ENCODE measurements at places on chromosomes 4 and X. TPM values are rescaled to one million over a fixed set of nuclear protein-coding genes. Genes with fewer than 3 reads are reported as not detected.

GRCh38 chr4:141464366-141464765 is 172.0 kb upstream of the IL15 start:
- H3K4me1 ChIP-seq, result no peaks in the 10 kb centered on the region
- no peak overlapping the region for H3K27ac ChIP-seq
- no peaks in the 10 kb centered on the region for H3K27me3 ChIP-seq
- H3K4me3 ChIP-seq, result no peak overlapping the region

DNA sequence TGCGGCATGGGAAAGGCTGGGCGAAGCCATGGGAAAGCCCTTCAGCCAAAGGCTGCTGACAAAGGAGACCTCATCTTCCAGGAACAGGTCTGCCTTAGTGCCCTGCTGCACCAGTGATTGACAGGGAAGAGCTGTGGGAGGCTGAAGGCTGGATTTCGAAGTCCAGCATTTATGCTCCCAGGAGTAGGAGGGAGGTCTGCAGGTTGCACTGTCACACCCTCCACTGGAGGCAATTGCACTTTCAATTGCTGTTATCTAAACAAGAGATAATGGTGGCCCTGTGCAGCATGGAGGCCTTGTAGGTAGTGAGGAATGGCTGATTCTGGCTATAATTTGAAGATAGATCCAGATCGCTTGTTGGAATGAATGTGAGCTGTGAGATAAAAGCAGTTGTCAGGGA is 43.7 kb downstream of the FAM114A1 start:
- no peak overlapping the region for H3K27ac ChIP-seq
- H3K4me1 ChIP-seq, result peaks cover 13% of the 10 kb centered on the region
- H3K36me3 ChIP-seq, result no peaks in the 10 kb centered on the region
- no peaks in the 10 kb centered on the region for H3K27me3 ChIP-seq
- no peak for DNase-seq

DNA sequence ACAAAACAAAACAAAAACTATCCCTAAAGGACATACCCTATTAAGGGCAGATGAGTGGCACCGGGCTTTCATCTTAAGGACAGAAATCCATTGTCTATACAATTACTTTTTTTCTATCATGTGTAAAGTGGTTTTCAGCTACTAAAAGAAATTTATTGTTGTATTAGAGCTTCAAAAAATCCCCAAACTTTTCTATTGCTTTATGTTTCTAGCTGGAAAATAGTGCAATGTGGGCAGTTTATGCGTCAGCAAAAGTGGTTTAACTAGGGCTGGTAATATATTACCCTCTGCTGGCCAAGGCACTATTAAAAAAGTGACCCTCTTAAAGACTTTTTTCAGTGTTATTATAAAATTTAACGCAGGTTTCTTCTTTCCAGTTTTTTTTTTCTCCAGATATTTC is 15.5 kb upstream of the GPR82 start:
- H3K36me3 ChIP-seq, result no peaks in the 10 kb centered on the region
- no peak overlapping the region for H3K4me3 ChIP-seq

GRCh38 chrX:38080808-38081207 is 74.5 kb downstream of the SYTL5 start:
- no peak overlapping the region for H3K4me3 ChIP-seq
- no peak for DNase-seq
- H3K27ac ChIP-seq, result no peak overlapping the region
- no peaks in the 10 kb centered on the region for H3K36me3 ChIP-seq
- no peaks in the 10 kb centered on the region for H3K4me1 ChIP-seq
- peaks cover 18% of the 10 kb centered on the region for H3K27me3 ChIP-seq

Gene NDUFB11
- polyA plus RNA-seq, result 140 TPM

Gene HEPH
- polyA plus RNA-seq, result not detected

Gene HPGDS
- polyA plus RNA-seq, result not detected

Gene MAGEA2B
- not detected for polyA plus RNA-seq

All from naive B cell (primary cell).